Stimulated activated CD4-positive, alpha-beta T cell treated with anti-CD3 and anti-CD28 coated beads, Interleukin-12 subunit alpha, Interleukin-12 subunit beta, amount 100 ng/mL, for 24 hours (primary cell): ENCODE measurements at places on chromosomes 7 and 10.

GRCh38 chr7:79451580-79451979, 1.9 kb downstream of the MAGI2 start:
- DNase-seq: no peak

DNA sequence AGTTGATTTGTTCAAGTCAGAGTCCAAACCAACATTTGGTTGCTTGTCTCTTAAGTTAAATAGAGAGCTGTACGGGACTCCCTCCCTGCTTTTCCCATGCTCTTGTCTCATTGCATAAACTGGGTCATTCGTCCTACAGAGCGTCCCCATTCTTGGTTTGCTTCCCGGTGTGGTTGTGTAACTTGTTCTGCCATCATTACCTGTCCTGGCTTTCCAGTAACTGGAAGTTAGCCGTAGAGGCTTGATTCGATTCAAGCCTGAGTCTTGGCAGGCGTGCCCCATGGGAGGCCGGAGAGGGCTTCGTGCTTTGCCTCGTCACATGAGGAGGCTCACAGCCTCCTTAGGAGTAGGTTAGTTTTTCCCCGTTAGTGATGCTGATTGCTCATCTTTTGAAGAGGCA, 40.2 kb downstream of the FBH1 start:
- no peak for DNase-seq

DNA sequence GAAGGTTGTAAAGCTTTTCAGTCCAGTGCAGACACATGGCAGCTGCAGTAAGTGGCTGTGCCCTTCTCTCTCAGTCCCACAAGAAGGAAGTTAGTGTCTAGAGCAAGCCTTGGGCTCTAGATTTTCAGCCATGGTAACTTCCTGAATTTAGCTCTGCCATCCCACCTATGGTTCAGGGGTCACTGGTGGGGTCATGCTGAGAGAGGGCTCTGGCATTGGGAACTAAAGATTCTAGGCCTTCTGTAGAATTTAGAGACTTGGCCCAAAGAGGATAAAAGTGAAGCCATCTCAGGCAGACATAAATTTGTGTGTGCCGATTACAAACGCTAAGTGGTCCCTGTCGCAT, 113.5 kb downstream of the COL13A1 start:
- DNase-seq: no peak

- DNase-seq: no peak
These were observed 659 bp downstream of the OPTN start for GRCh38 chr10:13100349-13101294.

DNA sequence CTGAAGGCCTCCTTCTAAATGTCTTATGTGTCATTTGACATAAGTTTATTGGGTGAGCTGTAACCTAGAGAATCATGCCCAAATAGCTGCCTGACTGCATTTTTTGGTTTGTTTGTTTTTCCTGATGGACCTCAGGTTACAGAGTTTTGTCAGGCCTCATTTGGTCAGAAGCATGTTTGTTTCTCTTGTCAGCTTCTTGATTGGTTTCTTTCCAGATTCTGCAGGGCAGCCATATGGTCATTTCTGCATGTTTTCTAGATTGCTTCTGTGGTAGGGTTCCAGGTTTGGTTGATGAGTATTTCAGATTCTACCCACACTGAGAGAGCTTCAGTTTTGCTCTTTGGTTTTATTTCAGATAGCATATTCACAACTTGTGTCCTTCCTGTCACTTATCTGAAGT, 28.0 kb downstream of the GLCCI1 start:
- DNase-seq: no peak
